LNCaP clone FGC (cell line): ENCODE measurements at places on chromosomes 7 and 10.

DNA sequence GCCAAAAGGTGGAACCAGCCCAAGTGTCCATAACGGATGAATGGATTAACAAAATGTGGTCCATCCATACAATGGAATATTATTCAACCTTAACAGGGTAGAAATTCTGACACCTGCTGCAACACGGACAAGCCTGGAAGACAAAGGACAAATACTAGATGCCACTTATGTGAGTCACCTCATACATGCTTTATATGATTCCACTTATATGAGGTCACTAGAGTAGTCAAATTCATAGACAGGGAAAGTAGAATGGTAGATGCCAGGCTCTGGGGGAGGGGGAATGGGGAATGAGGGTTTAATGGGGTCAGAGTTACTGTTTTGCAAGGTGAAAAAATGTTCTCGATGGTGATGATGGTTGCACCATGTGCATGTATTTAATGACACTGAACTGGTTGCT lies 34.0 kb upstream of the CYTH3 start:
- no peak for DNase-seq

GRCh38 chr10:15453457-15453856 lies 82.4 kb upstream of the FAM171A1 start:
- no peak for DNase-seq

- DNase-seq: no peak
Observed at GRCh38 chr7:45689797-45690761, 115.9 kb downstream of the ADCY1 start.

DNA sequence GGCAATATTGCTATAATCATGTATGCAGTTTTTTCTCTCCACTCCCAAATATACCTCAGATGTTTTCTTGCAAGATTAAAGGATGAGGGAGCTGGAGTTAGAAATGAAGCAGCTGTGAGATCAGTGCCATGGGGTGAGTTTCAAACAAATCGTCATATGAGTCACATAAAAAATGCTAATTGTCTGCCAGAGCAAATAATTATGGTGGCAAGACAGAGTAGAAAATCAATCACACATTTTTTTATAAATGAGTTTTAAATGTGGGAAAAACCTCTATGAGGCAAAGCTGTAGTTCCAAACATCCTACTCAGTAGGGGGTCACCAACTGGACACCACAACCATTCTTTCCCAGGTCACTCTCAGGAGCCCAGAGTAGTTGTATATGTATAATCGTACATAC lies 55.3 kb downstream of the CH25H start:
- DNase-seq: no peak

GRCh38 chr7:131544449-131545301 lies 11.8 kb downstream of the PODXL start:
- no peak for DNase-seq

DNA sequence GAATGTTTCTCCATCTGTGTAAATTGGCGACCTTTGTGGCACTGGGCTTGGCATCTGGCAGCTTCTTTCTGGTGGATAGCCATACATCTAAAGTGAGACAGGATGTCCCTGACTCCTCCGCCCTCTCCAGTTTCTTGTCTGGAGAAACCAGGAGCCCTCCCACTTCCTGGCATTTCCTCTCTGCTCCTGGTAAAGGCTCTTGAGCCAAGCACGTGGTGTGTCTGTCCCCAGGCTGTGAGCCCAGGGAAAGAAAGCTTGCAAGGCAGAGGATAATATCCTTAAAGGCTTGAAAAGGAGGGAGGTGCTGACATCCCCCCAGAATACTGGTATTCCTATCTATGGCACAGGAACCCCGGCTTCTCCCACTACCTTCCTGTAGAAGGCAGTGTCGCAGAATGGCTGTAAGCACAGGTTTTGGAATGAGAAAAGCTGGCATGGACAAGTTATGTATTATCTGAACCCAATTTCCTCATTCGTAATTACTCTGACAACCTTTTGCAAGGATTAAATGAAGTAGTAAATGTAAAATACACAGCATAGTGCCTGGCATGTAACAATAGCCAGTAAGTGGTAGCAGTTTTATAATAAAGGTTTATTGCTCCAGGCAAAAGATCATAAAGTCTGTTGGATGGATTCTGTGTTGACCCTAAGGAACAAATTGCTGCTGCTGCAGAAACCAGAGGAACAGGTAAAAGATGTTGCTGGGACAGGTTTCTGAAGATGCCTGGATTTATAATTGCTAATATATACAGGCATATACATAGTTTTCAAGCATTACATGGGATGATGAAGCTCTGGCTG lies 11.8 kb upstream of the ACSL5 start:
- peak; percentile 97 for DNase-seq

DNA sequence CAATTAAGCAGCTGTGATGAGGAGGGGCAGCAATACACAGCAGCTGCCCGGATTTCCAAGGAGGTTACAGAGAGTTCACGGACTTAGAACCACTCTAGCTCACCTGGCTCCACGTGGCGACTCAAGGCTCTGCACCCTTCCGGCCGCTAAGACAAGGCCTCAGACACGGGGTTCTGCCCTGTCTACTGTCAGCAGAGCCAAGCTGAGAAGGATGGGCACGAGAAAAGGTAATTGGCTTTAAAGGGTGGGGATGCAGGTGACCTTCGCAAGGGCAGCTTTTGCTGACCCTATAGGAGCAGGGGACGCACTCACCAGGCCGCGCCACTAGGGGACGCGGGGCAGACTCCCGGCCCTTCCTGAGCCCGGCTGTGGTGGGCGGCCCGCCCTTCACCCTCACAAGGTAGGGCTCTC lies 152.4 kb downstream of the KIF20B start:
- no peak for DNase-seq

- no peak for DNase-seq
Observed at GRCh38 chr7:24492576-24492975, 80.7 kb upstream of the PALS2 start.

GRCh38 chr7:126185959-126186580 lies 1066.7 kb downstream of the GRM8 start:
- DNase-seq: no peak

DNA sequence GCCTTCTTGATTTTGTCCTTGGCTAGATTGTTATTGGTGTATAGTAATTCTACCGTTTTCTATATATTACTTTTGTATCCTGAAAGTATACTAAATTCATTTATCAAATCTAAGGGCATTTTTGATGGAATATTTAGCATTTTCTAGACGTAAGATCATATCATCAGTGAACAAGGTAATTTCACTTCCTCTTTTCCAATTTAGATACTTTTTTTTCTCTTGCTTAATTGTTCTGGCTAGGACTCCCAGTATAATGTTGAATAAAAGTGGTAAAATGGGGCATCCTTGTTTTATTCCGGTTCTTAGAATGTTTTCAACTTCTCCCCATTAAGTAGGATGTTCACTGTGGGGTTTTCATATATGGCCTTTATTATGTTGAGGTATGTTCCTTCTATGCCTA lies 260.7 kb downstream of the POLR1F start:
- no peak for DNase-seq

- DNase-seq: no peak
Observed at GRCh38 chr10:117788911-117789310, 246.4 kb downstream of the EMX2 start.

DNA sequence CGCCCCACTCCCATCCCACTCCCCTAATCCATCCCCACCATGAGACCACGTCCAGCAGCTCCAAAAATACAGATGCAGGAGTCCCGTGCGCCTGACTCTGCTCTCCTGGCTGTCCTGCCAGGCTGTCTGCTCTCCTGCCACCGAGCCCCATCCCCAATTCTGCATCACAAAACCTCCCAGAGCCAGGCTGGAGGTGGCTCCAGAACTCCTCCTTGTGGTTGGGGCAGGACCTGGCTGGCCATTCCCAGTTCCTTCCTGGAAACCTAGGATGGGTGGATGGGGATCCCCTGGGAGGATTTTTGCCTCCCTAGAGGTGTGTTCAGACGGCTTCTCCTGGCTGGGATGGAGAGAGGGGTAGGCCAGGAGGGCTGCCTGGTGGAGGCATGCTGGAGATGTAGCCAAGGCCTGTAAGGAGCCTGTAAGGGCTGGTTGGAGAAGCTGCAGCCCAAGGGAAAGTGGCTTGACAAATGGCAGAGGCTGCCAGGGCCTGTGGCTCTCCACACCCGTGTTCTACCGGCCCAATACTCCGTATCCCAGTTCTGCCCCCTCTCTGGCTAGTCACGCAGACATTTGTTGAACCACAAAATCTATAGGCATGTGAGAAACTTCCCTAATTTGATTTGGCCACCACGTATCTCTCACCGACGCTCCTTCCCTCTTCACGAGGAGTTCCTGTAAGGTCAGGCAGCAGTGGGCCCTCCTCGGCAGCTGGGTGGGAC lies 99.3 kb downstream of the ARHGAP22 start:
- no peak for DNase-seq

GRCh38 chr7:144728551-144728950 lies 107.3 kb downstream of the TPK1 start:
- no peak for DNase-seq
